ENCODE measurements at places on chromosomes 5 and 9.
A peak's percentile ranks its signal among the peaks of the same experiment; 100 is the strongest.

DNA sequence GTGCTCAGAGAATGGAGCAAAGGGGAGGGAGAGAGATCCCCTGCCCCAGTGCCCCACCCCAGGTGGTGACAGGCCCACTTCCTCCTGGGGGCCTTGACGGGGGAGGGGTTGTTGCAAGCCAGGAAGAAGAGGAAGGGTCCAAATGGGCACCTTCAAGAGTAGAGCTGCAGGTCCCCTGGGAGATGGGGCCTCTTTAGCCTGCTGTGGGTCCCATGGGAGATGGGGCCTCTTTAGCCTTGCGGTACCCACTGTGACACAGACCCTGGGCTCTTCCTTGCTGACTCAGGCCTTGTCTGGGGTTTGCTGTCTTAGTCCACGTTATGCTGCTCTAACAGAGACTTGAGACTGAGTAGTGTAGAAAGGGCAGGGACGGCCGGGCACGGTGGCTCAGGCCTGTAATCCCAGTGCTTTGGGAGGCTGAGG lies 9.6 kb upstream of the TOR4A start:
- DNase-seq, result no peak

- no peak for DNase-seq
Observed at GRCh38 chr9:86481466-86481865, 127.3 kb upstream of the TUT7 start.

- no peak for DNase-seq
Observed at GRCh38 chr5:17436761-17437221, 61.2 kb upstream of the TAF11L2 start.

- no peak for DNase-seq
Observed at GRCh38 chr5:175640106-175640775, 17.6 kb upstream of the HRH2 start.

GRCh38 chr9:35917261-35917660 lies 8.0 kb downstream of the SPAAR start:
- no peak for DNase-seq

DNA sequence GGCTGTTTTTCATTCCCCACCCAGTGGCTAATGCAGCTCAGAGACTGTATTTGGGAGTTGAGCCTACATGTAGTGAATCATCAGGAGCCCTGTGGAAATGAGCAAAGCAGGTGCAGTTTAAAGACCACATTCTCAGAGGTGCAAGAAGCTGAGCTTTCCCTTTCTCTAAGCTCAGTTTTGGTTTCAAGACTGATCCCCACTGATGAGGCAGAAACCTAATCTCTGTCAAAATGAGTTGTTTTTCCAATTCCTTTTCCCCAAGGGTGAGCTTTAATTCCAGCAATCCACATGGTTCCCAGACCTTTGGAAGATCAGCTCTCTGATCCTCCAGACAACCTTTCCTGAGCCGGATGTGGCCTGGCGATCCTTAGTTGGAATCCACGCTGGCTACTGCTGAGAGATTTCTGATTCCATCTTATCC lies 420.5 kb downstream of the EBF1 start:
- DNase-seq, result no peak

GRCh38 chr9:36728651-36729520 lies 156.2 kb downstream of the MELK start:
- DNase-seq, result no peak

DNA sequence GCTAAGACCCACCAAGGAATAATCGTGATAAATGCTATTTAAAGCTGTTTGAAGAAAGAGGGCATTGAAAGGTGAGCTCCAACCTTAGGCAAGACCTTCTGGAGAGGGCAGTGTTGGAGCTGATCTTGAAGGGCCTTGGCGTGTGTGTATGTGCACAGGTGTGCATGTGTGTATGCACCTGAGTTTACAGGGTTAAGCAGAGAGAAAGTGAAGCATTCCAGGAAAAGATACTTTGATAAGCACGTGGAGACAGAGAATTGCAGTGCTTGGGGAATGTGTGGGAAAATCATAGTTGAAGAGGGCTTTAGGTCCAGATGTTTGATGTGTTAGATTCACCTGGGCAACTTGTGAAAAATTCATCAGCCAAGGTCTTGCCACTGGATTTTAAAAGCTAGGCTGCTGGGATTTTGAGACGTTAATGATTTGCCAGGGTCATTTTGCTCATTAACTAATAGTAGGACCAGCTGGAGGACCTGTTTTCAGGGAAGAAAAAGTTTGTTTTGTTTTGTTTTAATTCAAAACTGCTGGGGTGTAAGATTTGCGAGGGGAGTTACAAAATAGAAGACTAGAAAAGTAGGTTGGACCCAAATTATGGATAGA lies 78.3 kb upstream of the ANKRD55 start:
- DNase-seq, result no peak

DNA sequence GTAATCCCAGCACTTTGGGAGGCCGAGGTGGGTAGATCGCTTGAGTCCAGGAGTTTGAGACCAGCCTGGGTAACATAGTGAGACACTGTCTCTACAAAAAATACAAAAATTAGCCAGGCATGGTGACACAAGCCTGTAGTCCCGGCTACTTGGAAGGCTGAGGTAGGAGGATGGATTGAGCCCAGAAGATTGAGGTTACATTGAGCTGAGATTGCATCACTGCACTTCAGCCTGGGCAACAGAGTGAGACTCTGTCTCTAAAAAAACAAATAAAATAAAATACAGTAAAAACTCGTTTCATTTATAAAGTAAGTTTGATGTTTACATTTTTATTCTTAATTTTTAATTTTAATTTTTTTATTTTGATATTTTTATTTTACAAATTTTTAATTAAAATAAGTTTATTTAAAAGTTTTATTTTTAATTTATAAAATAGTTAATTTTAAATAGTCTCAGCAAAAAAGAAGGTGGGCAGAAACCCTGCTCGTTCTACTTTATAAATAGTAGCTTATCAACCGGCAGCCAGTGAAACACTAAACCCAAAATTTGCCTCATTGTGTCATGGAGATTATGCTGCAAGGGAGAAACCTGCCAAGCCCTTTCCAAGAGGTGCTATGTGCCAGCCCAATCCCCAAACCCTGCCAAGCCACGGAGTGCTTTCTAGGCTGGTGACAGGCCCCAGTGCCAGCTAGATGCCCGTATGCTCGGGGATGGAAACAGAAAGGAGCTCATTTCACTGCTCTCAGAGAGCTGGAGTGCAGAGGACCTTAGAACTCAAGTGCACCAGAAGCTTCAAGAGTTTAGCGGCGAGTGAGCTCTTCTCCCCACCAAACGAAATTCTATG lies 38.9 kb downstream of the SERINC5 start:
- DNase-seq, result peak; percentile 52

DNA sequence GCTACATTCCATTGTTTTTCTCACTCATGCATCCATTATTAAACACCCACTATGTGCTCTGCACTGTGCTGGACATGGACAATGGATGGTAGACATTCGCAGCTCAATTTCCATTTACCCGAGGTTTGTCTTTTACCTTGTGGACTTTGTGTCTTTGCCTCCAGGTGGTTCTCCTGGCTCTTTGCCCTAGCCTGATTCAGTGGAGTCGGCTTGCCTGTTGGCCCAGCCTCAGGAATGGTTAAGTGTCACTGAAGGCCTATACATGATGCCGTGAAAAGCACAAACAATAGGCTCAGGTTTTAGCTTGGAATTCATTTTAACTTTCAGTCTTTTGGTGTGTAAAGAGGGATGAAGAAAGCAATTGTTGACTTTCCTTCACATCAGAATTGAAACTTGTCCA lies 16.5 kb upstream of the DMRT3 start:
- no peak for DNase-seq

DNA sequence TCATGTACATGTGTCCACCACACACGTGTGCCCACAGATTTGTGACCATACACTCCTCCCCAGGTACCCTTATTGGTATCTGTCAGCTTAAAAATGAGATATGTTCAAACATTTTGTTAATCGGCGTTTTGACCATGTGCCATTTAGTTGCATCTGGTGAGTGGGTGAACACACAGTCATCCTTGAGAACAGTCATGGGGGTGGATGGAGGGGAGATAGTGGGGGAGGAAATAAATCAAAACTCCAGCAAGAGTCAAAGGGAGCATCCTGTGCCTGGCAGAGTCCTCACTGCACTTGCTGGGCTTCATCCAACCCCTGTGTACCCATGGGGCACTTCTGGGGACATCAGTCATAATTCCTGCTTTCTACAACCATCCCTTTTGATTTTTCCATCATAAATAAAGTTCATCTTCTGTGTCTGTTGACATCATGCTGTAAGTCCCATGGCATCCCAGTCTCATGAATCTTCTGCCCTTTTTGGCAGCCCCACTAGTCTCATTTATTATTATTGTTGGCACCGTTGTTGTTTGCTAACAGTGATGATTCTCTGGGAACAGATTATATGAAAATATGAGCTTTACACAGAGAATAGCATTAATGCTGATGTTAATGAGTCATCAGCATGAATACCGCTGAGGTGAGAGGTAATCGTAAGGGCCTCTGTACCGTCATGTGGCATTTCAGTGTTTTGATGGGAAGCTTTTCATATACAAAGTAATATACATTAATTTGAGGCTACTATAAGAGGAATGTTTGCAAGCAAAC lies 24.4 kb upstream of the CLK4 start:
- DNase-seq, result no peak

DNA sequence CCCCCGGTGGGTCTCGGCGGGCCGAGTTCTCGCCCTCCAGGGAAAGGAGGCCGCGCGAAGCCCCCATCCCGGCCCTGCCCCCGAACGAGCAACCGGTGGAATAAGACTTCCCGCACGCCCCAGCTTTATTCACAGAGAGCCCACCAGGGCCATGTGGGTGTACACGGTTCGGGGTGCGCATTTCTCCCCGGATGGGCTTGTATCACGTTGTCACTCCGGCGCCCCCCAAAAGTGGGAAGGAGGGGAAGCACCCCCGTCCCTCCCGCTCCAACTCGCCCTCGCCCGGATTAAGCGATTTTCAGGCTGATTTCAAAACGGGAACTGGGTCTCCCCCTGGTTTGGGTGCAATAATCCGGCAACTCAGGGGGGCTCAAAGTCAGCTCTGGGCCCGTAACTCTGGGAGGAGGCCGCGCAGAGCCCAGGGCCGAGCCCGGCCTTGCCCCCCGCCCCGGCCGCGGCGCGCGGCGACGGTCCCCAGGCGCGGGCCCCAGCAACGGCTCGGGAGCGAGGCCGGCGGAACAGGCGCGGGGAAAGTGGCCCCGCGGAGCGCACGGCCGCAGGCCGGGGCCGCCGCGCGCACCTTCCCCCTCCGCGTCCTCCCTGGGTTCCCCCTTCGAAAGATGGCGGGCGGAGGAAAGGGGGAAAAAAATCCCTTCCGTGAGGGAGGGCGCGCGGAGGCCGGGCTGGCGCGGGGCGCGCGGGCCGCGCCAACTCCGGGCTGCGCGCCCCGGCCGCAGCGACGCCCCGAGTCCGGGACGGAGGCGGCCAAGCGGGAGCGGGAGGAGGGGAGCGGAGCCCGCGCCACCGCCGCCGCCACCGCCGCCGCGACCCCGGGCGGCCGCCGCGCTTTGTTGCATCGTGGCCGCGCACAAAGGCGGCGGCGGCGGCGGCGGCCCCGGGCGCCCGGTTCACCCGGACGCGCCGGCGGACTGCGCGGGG lies 644 bp downstream of the BRD3 start:
- DNase-seq, result no peak

GRCh38 chr9:3290231-3290840 lies 235.5 kb downstream of the RFX3 start:
- no peak for DNase-seq

- no peak for DNase-seq
Observed at GRCh38 chr9:2299843-2300205, 284.7 kb downstream of the SMARCA2 start.

DNA sequence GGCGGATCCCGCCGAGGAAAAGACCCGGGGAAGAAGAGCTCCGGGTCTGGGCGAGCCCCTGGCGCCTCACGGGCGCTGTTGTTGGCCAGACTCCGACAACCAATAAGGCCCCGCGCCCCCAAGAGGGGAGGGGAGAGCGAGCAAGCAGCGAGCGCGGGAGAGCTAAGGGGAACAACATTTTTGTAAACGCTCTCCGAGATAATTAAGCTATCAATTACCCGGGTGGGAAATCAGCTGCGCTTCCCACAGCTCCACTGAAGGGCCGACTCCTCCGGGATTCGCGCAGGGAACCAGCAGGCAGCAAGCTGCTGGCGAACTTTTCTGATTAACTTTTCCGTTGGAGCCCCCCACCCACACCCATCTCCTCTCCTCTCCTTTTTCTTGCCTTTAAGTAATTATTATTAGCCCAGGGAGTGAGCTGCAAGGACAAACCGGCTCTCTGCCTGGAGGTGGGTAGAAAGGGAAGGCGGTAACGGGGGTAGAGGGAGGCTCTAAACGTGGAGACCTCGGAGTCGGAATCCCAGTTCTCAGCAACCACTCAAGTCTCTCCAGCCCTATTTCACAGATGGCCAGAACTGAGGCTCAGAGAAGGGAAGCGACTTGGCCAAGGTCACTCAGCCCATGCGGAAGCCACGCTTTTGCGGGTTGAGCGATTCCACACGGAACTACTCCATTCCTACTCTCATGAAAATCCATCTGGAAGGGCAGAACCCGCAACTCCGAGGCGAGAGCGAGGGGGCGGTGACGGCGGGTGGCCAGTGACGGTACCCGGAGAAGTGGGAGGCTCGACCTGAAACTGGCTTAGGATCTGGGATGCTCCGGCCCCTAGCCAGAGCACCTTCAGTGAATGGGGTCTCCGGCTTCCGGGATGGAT lies 1.3 kb downstream of the ASTN2 start:
- peak; percentile 55 for DNase-seq

GRCh38 chr5:90554358-90555006 lies 4.1 kb upstream of the ADGRV1 start:
- no peak for DNase-seq

DNA sequence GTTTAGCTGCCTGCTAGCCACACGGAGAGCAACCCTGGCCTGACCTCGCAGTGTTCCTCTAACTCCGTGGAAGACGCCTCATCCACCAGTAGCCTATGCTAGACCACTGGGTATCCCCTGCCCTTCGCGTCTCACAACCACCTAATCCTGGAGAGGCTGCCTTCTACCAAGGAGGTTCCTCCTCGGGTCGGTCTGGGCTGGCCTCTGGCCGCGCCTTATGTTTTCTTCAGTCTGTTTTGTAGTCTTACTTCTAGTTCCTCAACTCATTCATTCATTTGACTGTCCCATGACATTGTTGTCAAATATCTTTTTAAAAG lies 1.6 kb upstream of the TPM2 start:
- no peak for DNase-seq

GRCh38 chr5:146909255-146910068 lies 30.9 kb upstream of the PPP2R2B start:
- no peak for DNase-seq

DNA sequence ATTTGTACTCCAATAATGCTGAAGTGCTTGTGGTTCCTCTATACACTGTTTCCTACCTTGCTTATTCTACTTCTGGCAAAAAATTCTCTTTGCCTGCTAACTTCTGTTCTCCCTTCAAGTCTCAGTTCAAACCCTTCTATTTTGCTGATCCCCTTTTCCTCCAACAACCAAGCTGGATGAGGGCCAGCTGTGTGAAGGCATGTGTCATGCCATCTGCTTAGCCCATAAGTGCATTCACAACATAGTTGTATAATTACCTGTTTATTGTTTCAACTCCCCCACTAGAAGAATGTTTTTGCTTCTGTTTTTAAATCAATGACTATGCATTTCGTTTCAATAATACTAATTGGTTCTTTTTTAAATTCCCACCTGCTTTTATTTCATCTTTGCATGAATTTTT lies 1951.4 kb upstream of the WWC1 start:
- no peak for DNase-seq
